Cortex of kidney (tissue), 1 donor: ENCODE measurements at places on chromosomes 7 and 10.

DNA sequence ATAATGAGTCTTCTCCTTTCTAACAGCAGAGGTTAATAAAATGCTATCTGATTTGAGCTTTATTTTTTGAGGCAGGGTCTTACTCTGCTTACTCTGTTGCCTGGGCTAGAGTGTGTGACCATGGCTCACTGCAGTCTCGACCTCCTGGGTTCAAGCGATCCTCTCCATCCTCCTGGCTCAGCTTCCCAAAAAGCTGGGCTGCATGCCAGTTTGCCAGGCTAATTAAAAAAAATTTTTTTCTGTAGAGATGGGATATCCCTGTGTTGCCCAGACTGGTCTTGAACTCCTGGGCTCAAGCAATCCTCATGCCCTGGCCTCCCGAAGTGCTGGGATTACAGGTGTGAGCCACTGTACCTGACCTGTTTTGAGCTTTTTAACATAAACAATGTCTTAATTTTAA, 56.7 kb downstream of the SCD start:
- no peak for DNase-seq

GRCh38 chr10:88922041-88922440, 30.5 kb downstream of the ACTA2 start:
- no peak for DNase-seq

GRCh38 chr7:156305351-156305750, 335.2 kb upstream of the RNF32 start:
- DNase-seq: no peak

DNA sequence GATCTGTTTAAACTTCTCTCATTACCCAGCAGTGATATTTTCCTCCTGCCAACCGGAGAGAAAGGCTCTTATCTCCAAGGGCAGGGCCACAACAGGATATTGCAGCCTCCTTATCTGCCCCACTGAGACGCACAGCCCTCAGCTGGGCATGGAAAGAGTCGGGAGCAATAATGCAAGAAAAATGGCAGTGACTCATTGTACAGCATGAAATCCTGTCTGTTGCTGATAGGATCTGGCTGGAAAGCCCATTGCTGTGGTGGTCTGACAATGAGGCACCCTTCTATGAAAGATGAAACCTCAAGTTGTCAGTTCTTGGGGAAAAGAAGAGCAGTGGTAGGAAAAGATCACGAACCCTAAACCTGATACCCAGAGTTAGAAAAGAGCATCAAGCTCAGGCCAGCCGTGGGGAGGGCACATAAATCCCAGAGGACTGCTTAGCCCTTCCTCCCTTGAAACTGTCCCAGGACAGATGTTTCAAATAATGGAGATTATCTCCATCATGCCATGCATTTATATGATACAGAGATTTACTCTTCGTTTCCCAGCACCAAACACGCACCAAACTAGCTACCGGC, 47.0 kb upstream of the FIGNL1 start:
- DNase-seq: no peak

- DNase-seq: no peak
Measured at GRCh38 chr10:16777473-16778370, 39.5 kb downstream of the RSU1 start.

GRCh38 chr7:25615593-25615992, 387.3 kb upstream of the NPVF start:
- no peak for DNase-seq

GRCh38 chr10:48974510-48975156, 35.0 kb upstream of the LRRC18 start:
- DNase-seq: no peak

DNA sequence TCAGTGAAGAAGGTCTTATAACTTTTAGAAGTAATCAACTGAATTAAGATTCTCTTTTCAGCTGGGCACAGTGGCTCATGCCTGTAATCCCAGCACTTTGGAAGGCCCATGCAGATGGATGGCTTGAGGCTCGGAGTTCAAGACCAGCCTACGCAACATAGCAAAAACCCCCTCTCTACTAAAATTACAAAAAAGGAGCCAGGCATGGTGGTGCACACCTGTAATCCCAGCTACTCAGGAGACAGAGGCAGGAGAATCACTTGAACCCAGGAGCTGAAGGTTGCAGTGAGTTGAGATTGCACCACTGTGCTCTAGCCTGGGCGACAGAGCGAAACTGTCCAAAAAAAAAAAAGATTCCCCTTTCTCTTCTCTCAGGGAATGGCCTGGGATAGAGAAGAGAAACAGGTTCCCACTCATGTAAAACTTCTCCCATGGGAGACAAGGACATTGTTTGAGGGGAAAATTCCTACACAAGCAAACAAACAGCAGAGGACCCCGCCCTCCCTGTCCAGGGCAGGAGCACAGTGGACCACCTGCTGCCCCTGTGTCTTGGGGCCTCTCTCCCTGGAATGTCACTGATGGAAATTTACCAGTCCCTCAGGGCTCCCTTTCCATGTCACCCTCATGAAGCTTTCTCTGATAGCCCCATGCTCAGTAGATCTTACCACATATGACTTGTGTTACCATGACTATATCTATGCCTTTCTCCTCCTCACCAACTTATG, 5.6 kb downstream of the IL2RA start:
- DNase-seq: no peak

- no peak for DNase-seq
Measured at GRCh38 chr10:23284674-23285335, 59.8 kb downstream of the C10orf67 start.

DNA sequence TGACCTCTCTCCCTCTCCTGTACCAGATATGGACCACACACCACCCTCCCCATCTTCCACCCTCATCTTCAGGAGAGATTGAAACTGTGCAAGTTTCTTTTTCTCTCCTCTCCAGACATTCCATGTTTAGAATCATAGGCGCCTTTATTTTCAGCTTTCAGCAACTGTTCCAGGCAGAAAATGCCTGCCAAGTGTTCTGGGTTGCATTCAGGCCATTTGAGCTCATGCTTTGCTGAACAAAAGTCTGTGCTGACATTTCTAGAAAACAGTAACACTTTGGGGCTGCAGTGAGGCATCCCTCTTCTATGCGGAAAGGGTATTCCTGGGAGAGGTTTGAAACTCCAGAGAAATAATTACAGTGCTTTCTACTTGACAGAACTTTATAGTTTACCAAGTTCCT, 361.7 kb downstream of the GPAM start:
- no peak for DNase-seq

- DNase-seq: no peak
Measured at GRCh38 chr10:63627881-63628296, 106.7 kb downstream of the REEP3 start.

GRCh38 chr10:87865241-87865881, 1.9 kb downstream of the PTEN start:
- no peak for DNase-seq

GRCh38 chr7:90593205-90593604, 2.9 kb upstream of the CDK14 start:
- DNase-seq: no peak

- no peak for DNase-seq
Measured at GRCh38 chr7:74606909-74607510, 50.5 kb upstream of the GTF2I start.

GRCh38 chr7:148230296-148230695, 360.3 kb upstream of the C7orf33 start:
- DNase-seq: no peak

DNA sequence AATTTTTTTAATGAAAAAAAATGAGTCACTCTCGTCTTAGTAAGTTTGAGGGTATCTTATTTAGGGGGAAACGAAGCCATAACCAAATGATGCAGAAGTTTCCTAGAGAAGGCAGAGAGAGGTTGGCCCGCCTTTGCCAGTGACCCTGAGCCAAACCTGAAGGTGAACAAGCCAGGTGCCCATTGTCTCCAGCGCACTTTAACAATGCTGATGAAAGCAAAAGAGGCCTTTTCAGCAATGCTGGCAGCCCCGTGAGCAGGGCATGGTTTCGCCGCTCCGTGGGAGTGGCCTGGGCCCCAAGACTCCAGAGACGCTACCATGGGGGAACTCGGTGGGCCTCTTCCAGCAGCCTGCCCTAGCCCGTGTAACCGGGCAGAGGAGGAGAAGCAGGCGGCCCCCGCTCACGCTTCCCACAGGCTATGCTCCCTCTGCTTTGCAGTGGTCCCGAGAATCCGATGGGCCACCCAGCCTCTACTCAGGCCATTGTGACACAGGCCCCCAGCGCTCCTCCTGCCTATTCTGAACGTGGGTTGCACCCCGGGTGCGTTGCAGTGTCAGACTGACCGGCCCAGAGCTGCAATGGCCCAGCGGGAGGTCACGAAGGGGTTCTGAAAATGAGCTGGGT, 14.0 kb upstream of the UNCX start:
- no peak for DNase-seq

DNA sequence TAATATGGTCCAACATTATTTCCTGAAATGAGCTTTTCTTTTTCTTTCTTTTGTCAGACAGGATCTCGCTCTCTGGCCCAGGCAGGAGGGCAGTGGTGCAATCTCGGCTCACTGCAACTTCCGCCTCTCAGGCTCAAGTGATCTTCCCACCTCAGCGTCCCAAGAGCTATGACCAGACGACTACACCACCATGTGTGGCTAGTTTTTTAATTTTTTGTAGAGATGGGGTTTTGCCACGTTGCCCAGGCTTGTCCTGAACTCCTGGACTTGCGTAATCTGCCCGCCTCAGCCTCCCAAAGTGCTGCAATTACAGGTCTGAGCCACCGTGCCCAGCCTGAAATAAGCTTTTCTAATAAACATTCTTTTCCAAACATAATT, 48.6 kb downstream of the CUL2 start:
- DNase-seq: no peak

- no peak for DNase-seq
Measured at GRCh38 chr7:107973861-107974260, 29.1 kb downstream of the LAMB1 start.

GRCh38 chr10:91901784-91902677, 7.3 kb downstream of the FGFBP3 start:
- no peak for DNase-seq

DNA sequence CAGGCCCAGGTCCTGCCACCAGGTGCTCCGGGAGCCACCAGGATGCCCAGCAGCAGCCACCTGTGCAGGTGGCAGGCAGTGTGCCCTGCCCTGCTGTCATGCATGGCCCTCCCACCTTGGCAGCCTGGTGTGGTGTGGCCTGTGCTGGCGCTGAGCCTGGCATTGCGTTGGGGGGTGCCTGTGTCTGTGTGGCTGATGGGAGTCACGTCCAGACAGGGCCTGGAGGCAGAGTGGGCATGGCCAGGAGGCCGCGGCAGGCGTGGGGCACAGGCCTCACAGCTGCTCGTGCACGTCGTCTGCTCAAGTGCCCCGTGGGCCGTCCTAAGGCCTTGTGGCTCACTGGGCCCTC, 8.7 kb downstream of the TTYH3 start:
- no peak for DNase-seq

- no peak for DNase-seq
Measured at GRCh38 chr10:128286762-128287500, 160.7 kb upstream of the MKI67 start.

DNA sequence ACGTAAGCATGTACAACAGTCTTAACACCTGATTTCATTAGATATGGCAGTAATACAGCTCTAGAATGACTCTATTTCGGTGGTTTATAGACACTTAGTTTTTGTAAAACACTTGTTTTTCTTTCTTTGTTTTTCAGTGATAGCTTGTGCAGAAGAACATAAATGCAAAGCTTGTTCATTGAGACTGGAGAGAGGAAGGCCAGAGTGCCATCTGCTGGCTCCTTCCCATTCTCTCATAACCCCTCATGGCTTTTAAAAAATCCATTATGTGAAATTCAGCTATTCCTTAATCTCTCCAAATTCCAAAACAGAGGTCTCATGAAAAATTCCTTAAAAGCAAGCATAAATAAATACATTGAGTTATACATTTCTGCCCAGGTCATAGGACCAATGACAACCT, 76.3 kb downstream of the CACNB2 start:
- DNase-seq: no peak

DNA sequence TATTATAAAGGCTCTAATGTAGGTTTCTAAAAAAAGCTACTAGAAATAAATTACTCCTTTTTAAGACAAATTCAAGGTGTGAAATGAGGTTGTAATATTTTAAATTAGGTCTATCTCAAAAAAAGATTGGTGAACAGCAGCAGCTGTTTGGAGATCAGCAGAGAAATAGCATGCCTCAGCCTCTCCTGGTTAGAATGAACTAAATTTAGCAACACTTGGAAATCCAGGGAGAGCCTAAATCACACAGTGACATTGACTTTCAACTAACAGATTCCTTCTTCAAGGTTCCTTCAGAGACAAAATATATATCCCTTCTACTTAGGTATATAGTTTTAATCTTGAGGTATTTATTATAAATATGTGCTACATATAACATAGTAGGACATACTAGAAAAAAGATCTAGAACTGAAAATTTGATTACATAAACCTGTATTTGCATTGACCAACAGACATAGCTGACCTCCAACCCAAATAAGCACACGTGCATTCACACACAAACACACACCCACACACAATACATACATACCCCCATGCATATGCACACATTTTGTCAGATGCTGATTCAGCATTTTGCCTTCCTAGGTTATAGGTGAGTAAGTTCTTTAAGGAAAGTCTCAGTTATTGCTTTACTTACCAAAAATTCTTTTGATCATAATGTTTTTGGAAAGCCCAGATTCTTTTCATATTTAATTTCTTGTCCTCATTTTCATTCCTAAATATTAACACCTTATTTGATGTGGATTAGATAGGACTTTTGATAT, 47.3 kb downstream of the DGKB start:
- no peak for DNase-seq

- no peak for DNase-seq
Measured at GRCh38 chr7:83478616-83479015, 170.3 kb downstream of the SEMA3E start.

DNA sequence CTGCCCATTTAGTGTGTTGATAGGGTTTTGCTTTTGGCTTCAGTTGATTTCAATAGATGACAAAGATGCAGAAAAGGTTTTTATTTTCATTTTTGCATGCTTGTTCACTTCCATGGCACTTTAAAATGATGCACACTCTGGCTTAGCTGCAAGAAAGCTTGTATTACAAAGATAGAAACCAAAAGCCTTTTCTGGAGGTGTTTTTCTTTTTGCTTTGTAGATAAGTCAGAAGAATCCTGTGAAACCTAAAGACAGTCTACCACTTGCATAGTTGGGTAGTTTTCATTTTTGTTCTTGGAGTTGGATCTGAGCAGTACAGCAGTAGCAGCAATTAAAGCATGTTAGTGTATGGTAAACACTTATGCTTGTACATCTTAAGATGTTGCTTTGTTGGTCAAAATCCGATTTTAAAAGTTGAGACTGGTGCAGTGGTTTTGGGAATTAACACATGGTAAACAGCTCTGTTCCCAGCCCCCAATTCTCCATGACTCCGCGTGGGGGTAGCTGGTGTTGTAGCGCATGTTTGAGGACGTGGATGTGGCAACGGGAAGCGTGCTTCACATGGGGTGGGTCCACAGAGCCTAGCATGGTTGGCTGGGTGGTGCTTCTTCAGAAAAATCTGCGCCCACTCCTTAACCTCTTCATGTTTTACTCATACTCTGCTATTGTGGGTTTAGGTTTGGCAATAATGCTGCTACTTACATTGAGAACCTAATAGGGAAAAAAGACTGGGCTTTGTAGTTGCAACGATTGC, 19.8 kb downstream of the CCNY start:
- DNase-seq: no peak

GRCh38 chr7:1243964-1244416, 11.3 kb downstream of the UNCX start:
- no peak for DNase-seq

GRCh38 chr10:11563936-11564335, 47.5 kb downstream of the USP6NL start:
- no peak for DNase-seq
